Osteoblast (primary cell): ENCODE measurements at places on chromosomes 5 and 9.
A peak's percentile ranks its signal among the peaks of the same experiment; 100 is the strongest.

DNA sequence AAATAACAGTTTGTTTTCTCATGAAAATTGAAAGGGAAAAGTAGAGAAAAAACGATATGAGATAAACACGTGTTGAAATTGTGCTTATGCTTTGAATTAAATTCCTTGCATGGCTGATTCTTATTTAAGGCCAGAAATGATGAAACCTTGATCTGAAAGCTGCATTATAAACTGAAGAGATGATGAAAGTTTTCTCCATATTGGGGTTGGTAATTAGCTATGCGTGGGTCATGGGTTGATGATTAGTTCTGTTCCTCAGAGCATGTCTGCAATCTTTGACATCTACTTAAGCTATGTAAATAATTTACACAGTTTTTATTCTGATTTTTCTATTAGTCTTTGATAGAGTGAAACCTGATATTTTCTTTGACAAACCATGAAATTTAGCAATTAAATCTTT is 264.1 kb downstream of the CD180 start:
- DNase-seq: no peak

- DNase-seq: peak; percentile 66
These were observed 10.5 kb upstream of the GALNT10 start for GRCh38 chr5:154179846-154180710.

DNA sequence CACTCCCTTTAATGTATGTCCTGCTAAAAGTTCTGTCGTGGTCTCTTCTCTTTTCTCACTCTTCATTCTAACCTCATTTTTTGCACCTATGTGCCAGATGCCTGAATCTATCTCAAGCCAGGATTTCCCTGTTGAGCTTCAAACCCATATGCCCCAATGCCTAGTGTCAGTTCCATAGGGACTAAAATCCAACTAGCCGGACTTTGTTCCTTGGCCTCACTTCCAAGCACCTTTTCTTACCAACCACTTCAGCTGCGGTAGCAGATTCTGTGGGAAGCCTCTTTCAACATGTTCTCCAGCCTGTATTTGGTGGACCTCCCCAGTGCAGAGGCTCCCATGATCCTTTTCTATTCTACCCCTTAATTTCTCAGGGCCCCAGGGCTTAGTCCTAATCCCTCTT is 17.5 kb downstream of the C9orf57 start:
- no peak for DNase-seq

GRCh38 chr9:78691542-78691941 is 394.6 kb downstream of the PSAT1 start:
- peak; percentile 70 for DNase-seq

DNA sequence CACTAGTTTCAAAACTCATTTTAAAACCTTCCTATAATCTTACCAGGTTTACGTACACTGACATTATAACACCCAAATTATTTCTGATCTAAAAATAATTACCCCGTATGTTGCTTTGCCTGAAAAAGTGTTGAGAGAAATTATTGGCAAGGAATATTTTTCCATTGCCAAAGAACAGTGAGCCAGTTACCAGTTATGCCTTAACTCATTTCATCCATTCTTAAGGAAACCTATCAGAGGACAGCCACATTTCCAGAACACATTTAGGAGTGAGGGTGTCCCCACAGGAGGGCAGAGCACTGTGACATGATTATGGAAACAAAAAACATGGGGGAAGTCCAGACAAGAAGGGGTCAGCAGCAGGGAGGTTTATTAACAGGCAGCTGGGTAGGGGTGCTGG is 52.2 kb downstream of the GABBR2 start:
- DNase-seq: no peak

DNA sequence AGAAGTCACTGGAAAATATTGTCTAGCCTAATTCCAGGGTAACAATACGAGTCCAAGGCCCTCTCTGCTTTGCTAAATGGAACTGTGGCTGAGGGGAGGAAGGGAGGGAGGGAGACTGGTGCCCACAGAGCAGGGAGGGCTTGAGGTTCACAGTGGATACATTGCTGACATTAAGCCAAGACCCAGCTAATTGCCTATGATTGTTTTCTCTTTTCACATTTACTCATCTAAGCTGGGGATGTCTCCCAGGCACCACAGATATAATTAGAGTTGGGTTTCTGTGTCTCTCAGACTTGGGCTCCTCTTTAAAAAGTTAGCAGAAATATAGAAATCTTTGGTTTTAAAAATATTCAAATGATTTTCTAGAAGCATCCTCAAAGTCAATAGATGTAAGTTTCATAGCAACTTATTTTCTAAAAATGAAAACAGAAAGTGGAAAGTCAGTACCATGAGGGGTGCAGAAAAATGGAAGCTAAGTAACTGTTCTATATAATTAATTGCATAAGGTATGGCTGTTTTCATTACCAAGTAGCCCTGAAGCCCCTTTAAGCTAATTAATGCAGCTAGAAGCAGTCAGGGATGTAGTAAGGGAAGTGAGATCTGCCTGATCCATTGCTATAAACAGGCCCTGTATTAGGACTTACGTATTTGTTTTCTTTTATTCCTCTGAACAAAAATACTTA is 259.8 kb downstream of the NDUFS4 start:
- DNase-seq: no peak

- no peak for DNase-seq
These were observed 8.5 kb downstream of the XPA start for GRCh38 chr9:97688654-97689053.

DNA sequence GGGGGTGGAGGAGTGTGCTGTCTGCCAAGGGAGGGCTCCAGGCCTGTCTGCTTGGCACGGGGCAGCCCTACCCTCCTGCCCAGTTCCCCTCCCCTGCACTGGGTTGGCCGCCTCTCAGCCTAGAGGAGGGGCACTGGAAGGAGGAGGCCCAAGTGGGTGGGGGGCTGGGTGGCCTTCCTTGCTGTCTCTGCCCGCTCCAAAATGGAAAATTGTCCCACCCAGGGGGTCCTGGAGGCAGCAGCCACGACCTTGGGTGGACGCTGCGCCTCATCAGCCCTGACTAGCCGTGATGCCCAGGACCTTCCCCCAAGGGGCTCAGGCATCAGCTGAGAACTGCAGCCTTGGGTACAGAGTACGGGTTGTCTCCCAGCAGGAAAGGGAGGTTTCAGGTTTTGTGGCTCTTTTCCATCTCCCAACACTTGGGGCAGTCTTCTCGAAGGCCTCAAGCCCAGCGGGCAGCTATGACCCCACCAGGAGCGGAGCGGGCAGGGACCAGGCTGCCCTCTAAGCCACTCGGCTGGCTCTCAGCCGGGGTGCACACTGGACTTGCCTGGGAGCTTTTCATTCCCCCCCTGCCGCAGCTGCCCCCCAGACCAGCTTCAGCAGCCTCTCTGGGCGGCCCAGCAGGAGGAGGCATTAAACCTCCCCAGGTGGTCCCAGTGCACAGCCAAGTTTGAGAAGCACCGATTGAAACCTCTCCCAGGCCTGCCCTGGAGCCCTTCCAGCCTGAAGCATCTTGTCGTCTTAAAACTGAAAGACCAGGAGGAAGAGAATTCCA is 20.6 kb downstream of the NTNG2 start:
- peak; percentile 89 for DNase-seq

DNA sequence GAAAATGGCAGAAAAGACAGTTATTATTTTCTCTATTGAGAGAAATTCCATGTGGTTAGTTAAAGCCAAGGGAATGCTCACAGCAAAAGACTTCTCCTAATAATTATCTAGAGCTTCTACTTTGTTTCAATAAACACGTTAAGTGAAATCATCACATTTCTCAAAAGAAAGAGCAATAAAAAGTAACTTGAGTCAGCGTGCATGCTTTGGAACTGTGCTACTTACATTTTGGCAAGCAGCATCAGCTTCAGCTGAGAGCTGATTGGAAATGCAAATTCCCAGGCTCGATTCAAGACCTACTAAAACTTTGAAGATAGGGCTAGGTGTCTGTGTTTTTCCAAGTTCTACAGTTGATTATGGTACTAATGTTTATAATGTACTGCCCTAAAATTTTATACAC is 132.1 kb downstream of the CDH18 start:
- DNase-seq: no peak
